ENCODE measurements at places on chromosomes 1 and 21.

DNA sequence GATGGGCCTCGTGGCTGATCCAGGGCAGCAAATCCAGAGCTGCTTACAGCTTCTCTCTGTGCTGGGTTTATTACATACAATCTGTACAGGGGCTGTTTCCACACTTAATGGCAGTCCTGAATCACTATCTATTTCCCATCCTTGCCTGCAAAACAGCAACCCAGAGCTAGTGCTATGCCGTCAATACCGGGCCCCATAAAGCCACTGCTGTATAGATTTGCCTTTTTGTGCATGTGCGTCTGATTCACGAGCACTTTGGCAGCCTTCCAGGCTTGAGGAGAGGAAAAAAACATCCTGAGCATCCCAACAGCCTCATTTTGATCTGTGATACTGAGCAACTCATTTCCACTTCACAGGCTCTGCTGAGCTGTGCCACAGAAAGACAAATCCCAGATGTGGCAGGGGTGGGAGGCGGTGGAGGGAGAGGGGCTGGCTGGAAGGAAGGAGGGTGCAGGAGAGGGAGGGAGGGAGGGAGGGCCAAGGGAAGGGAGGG is 65.2 kb upstream of the TARBP1 start:
- DNase-seq = peak; percentile 16

- no peak for DNase-seq
Observed at GRCh38 chr1:8157765-8158164, 131.7 kb upstream of the ERRFI1 start.

DNA sequence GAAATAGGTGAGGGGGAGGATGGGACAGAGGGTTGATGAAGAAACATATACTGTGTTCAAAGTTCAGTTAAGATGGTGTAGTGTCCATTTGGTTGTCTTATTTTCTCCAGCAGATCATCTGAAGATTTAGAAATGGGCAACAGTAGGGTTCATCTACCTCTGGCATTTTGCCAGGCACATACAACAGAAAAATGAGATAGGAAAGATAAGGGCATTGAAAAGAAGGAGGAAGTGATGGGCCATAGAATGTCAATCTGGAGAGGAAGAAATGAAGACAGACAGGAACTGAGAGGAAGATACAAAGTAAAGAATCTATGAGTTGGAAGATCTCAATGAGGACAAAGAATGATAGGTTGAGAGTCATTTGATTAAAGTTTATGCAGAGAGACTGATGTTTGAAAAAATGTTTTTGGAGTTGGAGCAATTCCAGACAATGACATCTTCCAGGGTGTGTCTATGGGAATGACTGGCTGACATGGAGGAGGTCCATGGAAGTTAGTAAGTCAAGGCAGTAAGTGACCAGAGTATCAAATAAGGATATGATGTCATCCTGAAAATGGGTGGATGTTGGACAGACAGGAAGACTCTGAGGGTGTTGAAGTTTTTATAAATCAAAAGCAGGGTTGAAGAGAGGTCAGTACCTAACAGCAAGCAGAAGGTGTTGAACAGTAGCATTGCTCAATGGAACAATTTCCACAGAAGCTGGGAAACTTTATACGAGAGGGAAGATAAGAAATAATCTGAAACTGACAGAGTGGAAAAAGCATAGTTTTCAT is 18.7 kb upstream of the CD55 start:
- DNase-seq = no peak

DNA sequence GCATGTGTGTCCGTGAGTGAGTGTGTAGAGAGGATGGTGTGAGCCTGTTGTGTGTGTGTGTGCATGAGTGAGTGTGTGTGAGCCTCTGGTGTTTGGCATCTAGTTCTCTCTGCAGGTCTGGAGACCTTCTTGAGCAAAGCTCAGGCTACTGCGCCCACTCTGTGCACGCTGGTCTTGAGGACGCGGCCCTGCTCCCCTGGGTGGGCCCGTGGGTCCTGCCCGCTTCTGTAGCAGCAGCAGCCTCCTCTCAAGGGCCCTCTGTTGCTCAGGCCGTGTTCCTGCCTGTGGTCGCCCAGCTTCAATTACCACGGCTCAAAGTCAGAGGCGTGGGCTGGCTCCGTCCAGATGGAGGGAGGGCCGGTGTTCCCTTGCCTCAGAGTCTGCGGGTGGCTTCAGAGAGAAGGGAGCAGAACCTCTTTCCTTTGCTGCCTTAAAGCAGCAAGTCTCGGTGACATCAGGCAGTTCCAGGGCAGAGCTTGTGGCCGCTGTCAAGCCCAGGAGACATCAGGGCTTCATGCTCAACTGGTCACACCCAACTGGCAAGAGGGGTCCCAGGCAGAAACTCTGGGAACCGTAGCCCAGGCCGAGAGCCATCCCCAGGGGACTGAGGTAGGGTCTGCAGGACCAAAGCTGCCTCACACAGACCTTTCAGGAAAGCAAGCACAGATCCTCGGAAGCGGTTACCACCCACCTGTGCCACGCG is 270.6 kb upstream of the VAMP3 start:
- no peak for DNase-seq

DNA sequence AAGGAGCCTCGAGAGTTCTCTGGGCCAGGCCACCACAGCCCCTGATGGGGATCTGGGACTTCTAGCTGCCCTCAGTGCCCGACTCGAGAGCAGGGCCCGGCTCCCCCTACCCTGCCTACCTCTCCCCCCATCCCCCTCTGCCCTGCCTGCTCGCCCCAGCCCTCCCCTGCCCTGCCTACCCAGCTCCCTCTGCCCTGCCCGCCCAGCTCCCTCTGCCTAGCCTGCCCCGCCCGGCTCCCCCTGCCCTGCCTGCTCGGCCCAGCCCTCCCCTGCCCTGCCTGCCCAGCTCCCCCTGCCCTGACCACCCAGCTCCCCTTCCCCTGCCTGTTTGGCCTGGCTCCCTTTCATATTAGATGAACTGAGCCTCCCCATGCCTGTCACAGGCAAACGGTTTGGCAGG is 117.4 kb upstream of the TMEM51 start:
- DNase-seq = no peak

DNA sequence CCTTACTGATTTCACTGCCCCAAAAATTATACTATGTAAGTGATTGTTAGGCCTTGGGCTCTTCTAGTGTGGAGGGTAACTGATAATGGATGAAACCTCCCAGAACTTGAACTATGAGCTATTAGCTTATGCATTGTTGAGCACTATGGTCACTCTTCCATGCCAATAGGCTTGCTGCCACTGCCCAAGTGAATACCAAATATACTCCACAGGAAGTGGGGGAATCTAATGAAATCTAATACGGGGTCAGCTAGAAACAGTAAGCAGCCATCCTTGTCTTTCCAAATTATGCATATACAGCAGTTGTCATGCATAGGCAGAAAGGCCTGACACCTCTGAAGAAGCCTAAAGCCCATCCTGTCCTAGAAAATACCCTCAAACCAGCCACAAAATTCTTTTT is 198.7 kb upstream of the PTBP2 start:
- DNase-seq = no peak

- no peak for DNase-seq
Observed at GRCh38 chr1:104733866-104734265, 984.2 kb downstream of the AMY1C start.

GRCh38 chr1:150567341-150567716 is 12.1 kb downstream of the MCL1 start:
- DNase-seq = no peak

DNA sequence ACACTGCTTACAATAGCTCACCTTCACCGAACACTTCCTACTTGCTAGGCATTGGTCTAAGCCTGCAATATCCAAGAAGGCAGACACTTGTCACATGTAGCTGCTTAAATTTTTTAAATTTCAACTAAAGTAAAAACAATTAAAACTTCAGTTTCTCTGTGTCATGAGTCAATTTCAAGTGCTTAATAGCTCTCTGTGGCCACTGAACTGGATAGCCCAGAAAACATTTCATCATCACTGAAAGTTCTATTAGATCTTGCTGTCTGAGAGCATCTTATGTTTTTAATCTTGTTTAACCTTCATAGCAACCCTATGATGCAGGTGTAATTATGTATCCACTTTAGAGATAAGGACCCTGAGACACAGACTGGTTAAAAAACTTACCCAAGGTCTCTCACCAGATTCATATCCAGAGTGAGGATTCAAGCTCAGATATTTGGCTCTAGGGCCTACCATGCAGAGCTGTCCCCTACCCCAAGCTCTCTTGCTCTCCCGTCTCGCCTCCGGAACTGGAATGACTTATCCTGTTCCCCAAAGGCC is 2.6 kb upstream of the FCRL6 start:
- DNase-seq = no peak

DNA sequence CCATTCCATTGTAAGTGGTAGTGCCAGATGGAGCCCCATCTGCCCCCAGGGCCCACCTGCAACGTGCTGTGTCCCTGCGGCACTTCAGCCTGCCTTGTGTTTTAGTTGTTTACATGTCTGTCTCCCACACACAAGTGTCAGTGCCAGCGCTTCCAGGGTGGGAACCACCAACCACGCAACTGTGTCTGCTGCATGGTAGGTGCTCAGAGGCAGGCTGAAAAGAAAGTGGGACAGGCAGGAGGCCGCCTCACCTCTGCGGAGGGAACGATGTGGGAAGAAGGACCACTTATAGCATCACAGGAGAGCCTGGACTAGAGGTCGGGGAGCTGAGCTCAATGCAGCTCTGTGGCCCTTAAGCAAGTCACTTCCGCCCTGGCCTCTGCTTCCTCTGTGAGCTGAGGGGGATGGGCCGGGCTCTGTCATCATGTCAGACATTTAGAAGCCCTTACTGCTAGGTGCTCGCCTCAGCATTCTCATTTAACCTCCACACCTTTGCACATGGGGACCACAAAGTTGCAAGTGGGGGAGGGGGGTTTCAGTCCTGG is 17.9 kb downstream of the SLC9A1 start:
- DNase-seq = peak; percentile 52

GRCh38 chr21:28099001-28099705 is 893.5 kb downstream of the LTN1 start:
- no peak for DNase-seq

GRCh38 chr1:177945943-177946650 is 23.8 kb downstream of the SEC16B start:
- no peak for DNase-seq

DNA sequence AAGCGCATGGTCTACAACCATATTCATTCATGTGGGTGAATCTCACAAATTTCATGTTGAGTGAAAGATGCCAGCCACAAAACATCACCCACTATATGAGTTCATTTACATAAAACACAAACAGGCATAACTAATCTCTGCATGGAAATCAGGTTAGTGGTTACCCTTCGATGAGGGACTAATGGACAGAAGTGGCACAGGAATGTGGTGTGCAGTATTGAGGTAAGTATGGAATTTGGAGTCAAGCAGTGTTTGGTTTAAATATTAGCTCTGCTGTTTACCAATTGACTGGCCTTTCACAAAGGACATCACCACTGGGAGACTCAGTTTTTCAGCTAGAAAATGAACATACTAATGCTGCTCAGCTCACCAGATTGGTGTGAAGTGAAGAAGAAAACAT is 24.2 kb downstream of the CCDC185 start:
- DNase-seq = no peak

Data from stimulated activated CD8-positive, alpha-beta memory T cell treated with anti-CD3 and anti-CD28 coated beads, Interleukin-2, amount 100 ng/mL, for 1 hour (primary cell).